ENCODE measurements at places on chromosomes 1 and 21.

GRCh38 chr1:173948594-173948993, 31.5 kb upstream of the SERPINC1 start:
- no peak for DNase-seq

DNA sequence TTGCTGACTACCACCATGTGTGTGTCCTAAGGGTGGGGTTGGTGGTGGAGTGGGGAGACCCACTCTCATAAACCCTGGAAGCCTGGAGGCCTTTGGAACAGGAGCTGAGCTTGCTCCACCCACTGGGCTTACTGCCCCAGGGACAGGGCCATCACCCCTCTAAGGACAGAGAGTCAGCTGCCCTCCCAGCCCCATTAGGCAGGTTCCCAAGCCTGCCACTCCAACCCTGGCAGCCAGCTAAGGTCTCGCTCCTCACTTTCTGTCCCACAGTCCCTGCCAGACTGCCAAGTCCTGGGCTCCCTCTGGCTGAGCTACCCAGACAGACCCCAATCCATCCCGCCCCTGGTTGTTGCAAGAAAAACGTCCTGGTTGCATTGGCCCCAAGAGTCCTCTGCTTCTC, 3.8 kb downstream of the NT5C1A start:
- no peak for DNase-seq

GRCh38 chr1:200444478-200444877, 34.6 kb upstream of the ZNF281 start:
- no peak for DNase-seq

- DNase-seq = no peak
These were observed 98.0 kb upstream of the BCAR3 start for GRCh38 chr1:93779540-93780165.

DNA sequence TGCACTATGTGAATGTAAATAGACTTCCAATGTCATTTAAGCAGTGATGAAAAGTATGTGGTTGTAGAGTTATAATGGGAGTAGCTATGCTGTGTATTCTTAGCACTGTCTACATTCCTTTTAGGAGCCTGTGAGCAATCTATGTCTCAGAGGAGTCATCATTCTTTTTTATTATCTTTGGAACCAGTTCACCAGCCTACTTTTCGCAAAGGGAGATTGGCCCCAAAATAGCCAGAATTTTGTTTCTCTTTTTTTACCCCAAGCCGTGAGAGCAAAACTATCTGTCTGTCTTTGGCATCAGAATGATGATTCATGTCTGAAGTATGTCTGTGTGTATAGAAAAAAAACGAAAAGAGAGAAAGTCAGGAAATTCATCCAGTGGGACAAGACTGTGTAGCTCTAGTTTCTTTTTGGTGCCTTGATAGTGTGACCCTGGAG, 44.2 kb downstream of the OSBPL9 start:
- no peak for DNase-seq

DNA sequence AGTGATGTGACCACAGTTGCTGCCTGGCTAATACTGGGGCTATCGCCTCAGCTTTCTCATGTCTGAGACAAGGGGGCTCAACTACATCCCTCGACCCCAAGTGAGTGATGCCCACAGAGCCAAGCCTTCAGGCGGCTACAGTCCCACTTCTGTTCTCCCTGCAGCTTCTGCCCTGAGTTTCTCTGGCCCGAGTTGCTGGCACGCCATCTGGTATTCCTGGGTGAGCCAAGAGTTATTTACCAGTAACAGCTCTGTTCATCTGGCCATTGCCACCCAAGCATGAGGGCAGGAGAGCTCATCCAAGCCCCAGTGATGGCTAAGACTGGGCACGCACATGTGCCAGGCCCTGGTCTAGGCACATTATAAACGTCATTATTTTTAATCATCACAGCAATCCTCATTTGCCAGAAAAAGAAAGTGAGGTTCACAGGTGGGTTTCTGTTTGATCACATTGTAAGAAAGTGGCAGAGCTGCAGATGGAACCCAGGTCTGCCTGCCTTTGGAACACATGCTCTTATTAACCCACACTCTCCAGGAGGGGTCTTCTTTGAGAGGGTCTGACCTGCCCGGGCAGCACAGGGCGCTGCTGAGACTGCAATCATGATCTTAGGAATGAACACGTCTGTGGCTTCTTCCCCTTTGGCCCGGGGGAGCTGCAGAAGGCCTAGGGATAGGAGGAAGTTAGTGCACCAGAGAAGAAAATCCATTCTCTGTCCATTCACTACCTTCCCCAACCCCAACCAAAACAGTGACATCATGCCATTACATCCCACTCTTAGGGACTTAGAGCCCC, 27.5 kb downstream of the KCND3 start:
- DNase-seq = no peak

DNA sequence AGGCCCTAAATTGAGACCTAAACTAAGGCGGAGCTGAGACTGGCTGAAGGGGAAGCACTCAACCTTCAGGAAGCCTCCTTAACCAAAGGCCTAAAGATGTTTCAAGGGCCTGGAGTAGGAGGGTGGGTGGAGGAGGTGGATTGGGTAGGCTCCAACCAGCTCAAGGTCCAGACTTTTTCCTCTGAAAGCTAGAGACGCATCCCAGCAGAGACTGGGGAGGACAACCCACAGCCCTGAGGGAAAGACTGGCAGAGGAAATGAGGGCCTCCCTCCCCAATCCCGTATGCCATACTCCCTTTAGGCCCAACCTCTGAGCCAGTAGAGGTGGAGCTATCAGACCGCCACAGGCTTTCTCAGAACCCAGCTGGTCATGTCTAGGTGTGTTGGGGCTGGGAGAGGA, 1.1 kb downstream of the ECM1 start:
- DNase-seq = no peak

DNA sequence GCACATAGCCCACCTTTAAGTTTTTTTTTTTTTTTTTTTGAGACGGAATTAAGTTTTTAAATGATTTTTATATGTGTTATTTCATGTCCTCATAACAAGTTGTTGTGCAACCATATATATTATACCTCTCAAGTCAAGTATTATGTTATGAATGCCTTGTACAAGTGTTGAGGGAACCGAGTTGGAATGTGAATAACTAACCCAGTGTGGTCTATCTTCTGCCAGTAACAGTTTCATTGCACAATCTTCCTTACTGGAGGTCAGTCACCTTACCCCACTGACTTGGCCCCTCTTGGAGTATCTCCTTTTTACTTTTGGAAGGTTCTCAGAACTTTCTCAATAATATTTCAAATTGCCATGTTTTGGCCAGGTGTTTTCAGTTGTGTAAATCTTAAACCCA, 201.9 kb downstream of the CACNA1E start:
- no peak for DNase-seq

- no peak for DNase-seq
These were observed 91.8 kb downstream of the TRIM11 start for GRCh38 chr1:228314658-228315483.

Data from memory B cell (primary cell).